ENCODE measurements at places on chromosomes 6 and 20.

- peak; percentile 54 for DNase-seq
Observed at GRCh38 chr6:168884646-168885086, 369.0 kb downstream of the THBS2 start.

DNA sequence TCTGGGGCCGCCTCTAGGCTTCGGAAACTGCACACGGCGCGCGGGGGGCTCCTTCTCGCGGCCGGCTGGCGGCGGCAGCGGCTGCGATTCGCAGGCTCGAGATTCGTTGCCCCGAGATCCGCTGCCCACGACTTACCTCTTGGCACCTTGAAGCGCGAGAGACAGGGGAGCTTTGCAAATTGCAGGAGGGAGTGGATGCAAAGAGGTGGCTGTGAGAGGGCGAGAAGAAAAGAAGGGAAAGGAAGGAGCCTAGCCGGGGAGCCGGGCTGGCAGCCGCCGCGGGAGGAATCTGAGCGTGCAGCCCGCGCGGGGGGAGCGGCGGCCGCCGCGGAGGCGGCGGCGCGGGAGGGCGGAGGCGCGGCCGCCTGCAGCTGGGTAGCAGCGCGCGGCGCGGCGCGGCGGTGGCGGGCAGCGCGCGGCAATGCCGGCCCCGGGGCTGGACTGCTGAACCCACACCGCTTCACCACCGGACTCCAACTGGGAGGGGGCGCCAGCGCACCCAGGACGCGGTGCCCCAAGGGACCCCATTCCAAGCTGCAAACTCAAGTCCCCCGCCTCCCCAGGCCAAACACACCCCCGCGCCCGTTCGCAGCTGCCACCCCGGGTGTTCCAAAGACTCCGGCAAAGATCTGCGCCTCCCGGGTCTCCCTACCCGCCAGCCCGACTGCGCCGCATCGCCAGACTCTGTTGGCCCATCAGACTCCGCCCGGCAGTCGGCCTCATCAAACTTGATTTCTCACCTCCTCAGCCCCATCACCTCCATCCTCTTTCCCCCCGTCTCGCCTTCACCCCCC, 44.2 kb upstream of the SUPT3H start:
- no peak for DNase-seq

- no peak for DNase-seq
Observed at GRCh38 chr6:46772016-46772415, 21.2 kb upstream of the MEP1A start.

- no peak for DNase-seq
Observed at GRCh38 chr6:105759946-105760345, 326.2 kb upstream of the PRDM1 start.

- DNase-seq: no peak
Observed at GRCh38 chr20:59082981-59083380, 40.4 kb upstream of the PRELID3B start.

GRCh38 chr6:139316622-139317317, 25.0 kb upstream of the TXLNB start:
- DNase-seq: no peak

GRCh38 chr6:26017632-26017966, 55.0 kb downstream of the TRIM38 start:
- DNase-seq: peak; percentile 90

GRCh38 chr20:37808233-37809070, 94.5 kb upstream of the VSTM2L start:
- no peak for DNase-seq

- no peak for DNase-seq
Observed at GRCh38 chr6:105510746-105511145, 107.9 kb upstream of the PREP start.
